A549 treated with AZD2906 at 1 μM for 4 hours (cell line): ENCODE measurements at places on chromosomes 7 and 10. TPM values are rescaled to one million over a fixed set of nuclear protein-coding genes. Genes with fewer than 3 reads are reported as not detected.

MACROH2A2 gene
- total RNA-seq = 23.6 to 28.1 TPM (median 26.2 TPM) in 5 replicates

TYW1B gene
- total RNA-seq = 2.2 to 2.8 TPM (median 2.6 TPM) in 5 replicates

NPC1L1 gene
- total RNA-seq = 0.06 to 0.09 TPM (median 0.08 TPM) in 5 replicates

GATAD1 gene
- 16.4 to 18.2 TPM (median 17.1 TPM) in 5 replicates for total RNA-seq

ANKRD26 gene
- 1.9 to 3.2 TPM (median 2.3 TPM) in 5 replicates for total RNA-seq

HOXA5 gene
- total RNA-seq = 3.3 to 5.9 TPM (median 4.0 TPM) in 5 replicates

COL17A1 gene
- total RNA-seq = 1.3 to 2.4 TPM (median 1.8 TPM) in 5 replicates

GRID2IP gene
- total RNA-seq = not detected in 5 replicates

ASB4 gene
- 0.12 to 0.47 TPM (median 0.15 TPM) in 5 replicates for total RNA-seq

LSM8 gene
- total RNA-seq = 36.2 to 48.9 TPM (median 41.5 TPM) in 5 replicates

PSD gene
- 0.18 to 0.60 TPM (median 0.42 TPM) in 5 replicates for total RNA-seq

FAM237B gene
- 0.02 to 0.10 TPM (median 0.05 TPM) in 5 replicates for total RNA-seq

PRF1 gene
- 0.03 TPM in 1 of 5 replicates, not detected in the others for total RNA-seq

CFAP69 gene
- total RNA-seq = 1.2 to 2.5 TPM (median 2.0 TPM) in 5 replicates

MYH16 gene
- total RNA-seq = 0.27 to 0.41 TPM (median 0.34 TPM) in 5 replicates

HABP2 gene
- 0.08 to 0.19 TPM (median 0.10 TPM) in 5 replicates for total RNA-seq

HECW1 gene
- total RNA-seq = 15.3 to 20.0 TPM (median 18.4 TPM) in 5 replicates

CYP17A1 gene
- total RNA-seq = not detected in 5 replicates

AMPH gene
- total RNA-seq = 0.03 to 0.11 TPM (median 0.07 TPM) in 5 replicates

GDF2 gene
- total RNA-seq = not detected in 5 replicates

AGBL3 gene
- total RNA-seq = 0.75 to 1.4 TPM (median 0.96 TPM) in 5 replicates

SPDYE5 gene
- total RNA-seq = not detected in 5 replicates
